ENCODE measurements at places on chromosomes 16 and 17. TPM values are rescaled to one million over a fixed set of nuclear protein-coding genes. Genes with fewer than 3 reads are reported as not detected.
A peak's percentile ranks its signal among the peaks of the same experiment; 100 is the strongest.

CDR2L gene
- total RNA-seq: 8.5 TPM

ODAD4 gene
- total RNA-seq: 0.96 TPM

PRRT2 gene
- 1.3 TPM for total RNA-seq

KCNH4 gene
- total RNA-seq: not detected

LRRC46 gene
- not detected for total RNA-seq

CCDC154 gene
- 0.19 TPM for total RNA-seq

HEATR9 gene
- not detected for total RNA-seq

- DNase-seq: no peak
These were observed 394.5 kb upstream of the C16orf82 start for GRCh38 chr16:26672206-26672605.

DNA sequence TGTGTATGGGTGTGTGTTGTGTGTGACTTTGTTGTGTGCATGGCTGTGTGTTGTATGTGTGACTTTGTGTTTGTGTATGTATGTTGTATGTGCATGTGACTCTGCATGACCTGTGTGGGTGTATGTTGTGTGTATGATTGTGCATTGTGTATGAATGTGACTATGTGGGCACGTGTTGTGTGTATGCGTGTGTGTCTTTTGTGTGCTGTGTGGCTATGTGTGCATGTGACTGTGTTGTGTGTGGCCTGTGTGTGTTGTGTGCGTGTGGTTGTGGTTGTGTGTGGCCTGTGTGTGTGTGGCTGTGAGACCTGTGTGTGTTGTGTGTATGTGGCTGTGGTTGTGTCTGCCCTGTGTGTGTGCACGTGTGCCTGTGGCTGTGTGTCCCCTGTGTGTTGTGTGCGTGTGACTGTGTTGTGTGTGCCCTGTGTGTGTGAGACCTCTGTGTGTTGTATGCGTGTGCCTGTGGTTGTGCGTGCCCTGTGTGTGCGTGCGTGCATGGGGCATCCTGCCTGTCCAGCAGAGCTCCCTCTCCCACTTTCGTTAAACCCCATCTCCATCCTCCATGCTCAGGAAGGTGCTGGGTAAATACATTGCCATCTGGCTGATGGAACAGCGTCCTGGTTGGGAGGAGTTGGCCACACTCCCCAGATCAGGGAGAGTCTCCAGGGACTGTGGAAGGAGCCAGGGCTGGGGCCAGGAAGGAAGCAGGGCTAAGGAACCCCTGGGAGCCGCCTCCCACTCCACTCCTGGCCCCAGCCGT is 90.1 kb upstream of the GSE1 start:
- no peak for DNase-seq

GRCh38 chr17:78168242-78168902 is at the start of gene SYNGR2:
TSS of gene SYNGR2 (plus strand) at chr17:78168581. CDS start at chr17:78168617, 36 bp downstream.
- peak; percentile 50 for DNase-seq

GRCh38 chr16:22292320-22292719 is 4.9 kb upstream of the POLR3E start:
- DNase-seq: no peak

DNA sequence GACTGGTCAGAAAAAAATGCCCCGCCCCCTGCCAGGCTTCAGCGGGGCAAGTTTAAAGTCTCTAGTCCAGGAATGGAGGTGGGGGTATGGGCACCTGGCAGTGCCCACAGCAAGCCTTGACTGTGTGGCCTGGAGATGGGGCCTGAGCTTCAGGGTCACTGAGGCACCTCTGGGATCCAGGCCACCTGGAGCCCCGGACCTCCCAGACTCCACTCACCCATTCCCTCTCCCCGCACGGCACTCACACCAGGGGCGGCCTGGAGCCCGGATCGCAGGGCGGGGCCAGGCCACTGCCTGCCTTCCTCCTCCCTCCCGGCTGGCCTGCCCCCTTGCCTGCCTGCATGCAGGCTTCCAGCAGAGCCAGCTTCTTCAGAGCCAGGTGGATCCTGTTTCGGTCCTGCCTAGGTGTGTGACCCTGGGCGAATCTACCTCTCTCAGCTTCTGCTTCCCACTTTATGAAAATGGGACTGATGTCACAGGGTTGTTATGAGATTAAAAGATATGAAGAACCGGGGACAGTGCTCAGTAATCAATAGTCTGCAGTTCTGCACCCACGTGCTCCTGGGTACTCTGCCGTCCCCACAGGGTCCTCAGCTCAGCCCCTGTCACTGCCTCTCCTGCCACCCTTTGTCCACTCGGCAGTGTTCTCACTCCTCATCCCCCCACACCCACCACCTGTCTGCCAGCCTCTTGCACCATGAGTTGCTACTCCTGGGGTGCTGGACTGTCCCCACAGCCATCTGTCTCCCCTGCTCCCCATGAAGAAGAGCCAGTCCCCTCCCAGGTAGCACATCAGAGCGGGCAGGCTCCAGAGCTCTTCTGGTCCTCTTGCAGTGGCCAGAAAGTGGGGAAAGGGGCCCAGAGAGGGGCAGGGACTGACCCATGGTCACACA is 1.2 kb upstream of the TCAP start:
- DNase-seq: no peak

GRCh38 chr17:82221341-82221902 is 7.4 kb upstream of the SLC16A3 start:
- DNase-seq: no peak

DNA sequence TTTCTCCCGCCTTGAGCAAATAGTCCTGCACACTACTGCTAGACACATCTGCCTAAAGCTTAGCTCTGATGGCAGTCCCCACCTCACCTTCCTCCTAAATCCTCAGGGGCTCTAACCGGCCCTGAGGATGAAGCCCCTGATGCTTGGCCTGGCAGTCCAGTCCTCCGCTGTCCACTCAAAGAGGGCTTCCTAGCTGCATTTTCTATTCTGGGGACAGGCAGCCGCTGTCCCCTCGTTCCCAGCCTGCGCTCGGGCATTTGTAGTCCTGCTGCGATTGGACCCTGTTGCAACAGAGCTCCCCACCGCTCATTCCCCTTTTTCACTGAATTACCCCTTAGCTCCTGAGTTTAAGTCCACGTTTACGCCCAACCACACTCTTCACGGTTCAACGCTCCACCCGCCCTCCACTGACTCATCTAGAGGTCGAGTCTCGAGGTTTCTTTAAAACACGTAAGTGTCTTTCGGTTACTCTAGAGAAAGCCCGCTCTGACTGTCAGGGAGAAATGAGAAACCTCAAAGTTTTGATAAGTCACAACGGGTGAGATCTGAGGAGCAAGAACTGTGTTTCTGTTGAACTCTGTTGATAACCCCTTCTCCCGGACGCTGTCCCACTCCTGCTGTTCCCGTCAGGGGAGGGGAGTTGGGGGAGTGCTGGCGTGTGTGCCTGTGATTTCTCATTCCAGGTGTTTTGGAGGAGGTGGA is 4.5 kb downstream of the CCR7 start:
- no peak for DNase-seq

DNA sequence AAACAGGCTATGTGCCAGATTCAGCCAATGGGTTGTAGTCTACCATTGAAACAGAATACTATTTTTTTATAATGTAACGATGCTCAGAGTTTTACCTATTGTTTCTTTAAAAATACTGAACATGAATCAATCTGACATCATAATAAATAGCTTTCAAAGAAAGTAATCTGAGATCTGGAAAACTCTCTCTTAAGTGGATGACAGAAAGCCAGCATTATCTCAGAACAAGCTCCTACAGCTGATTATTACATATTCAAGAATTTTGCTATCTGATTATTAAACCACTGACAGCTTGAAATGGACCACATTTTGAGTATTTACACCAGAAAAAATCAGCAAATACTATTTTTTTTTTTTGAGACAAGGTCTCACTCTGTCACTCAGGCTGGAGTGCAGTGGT is 484.2 kb upstream of the SOX9 start:
- no peak for DNase-seq

GRCh38 chr16:84277244-84277823 is 17.3 kb upstream of the WFDC1 start:
- DNase-seq: peak; percentile 65

DNA sequence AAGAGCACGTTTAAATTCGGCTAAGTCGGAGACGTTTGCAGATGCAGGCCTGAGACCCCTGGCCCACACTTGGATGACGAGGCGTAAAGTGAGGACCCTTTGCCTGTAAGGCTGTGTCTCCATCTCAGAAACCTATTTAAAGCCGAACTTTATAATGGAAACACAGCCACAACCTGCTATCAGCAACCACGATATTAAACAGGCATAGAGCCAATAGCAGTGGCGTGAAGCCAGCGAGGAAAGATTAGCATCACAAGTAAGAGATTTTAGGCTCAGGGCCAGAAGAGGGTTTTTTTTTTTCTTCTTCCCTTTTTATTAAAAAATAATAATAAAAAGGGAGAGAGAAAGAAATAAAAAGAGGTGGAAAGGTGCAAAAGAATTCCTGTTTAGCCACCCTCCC is 111.3 kb upstream of the NOL11 start:
- no peak for DNase-seq

DNA sequence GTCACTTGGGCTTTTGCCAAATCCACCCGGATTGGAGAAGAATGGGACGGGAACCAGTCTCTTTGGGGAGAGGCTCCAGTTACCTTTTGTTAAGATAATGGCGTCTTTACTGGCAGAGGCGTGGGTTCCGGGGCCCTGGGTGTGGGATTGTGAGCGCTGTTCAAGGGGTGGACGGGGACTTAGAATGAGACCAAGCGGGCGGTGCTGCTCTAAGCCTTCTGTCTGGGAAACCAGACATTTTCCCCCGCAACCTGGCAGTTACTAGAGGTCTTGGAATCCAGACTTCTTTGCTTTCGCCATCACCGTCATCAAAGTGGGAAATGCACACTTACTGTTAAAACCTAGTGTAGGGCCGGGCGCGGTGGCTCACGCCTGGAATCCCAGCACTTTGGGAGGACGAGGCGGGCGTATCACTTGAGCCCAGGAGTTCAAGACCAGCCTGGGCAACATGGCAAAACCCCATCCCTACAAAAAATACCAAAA is 706 bp downstream of the TEN1 start:
- no peak for DNase-seq

GRCh38 chr17:34366010-34366409 is 3.0 kb upstream of the CCL1 start:
- DNase-seq: no peak

- no peak for DNase-seq
These were observed 2.1 kb upstream of the EVI2A start for GRCh38 chr17:31323551-31323950.

DNA sequence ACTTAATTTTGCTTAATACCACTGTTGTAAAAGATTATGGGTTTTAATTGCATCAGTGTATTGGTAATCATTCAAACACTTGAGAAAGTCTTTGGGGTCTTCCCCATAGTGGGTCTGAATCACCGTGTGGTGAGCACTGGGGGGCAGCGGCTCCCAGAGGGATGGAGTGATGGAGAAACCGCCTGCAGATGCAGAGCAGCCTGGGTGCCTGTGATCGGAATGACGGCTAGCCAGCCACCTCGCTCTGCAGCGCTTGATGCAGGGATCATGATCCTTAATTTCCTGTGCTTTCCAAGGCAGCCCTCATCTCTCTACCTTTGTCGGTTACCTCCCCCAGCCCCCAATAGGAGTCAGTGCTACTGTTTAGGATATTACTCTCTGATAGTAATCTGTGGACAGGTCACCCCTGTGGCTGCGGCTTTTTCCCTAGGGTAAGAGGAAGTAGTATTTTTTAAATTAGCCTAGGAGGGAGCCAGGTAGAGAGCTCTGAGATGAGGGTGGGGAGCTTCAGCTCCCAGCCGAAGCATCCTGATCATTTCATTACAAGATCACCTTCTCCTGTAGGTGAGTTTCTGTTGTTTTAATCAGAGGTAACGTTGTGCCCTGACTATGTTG is 135.6 kb downstream of the MSI2 start:
- DNase-seq: no peak

DNA sequence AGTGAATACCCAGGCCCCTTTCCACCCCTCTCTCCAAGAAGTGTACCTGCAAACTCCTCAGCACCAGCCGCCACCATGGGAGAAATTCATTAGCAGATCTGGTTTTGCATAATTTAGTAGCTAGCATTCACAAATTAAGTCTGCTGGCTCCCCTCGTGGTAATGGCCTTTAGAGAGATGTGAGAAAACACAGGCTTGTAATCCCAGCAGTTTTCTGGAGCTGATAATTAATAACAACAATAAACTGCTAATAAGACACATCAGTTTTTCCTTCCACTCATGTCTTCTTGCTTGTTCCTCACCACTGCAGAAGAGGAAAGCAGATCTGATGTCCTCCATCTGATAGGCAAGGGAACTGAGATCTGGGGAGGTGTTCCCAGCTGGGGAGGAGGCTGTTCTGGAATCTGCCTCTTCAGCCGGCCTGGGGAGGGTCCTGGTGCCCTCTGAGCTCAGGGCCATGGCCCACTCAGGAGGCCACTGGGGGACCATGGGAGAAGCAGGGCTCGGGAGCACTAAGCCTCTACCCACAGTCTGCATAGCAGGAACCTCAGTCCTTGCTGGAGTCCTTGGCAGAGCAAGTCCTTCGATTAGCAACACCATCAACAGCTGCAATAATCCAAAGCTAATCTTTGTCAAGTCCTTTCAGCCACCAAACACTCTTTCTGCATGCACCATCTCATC is 74.2 kb upstream of the DNAJA2 start:
- DNase-seq: no peak

GRCh38 chr17:41917192-41917591 is 1.6 kb downstream of the ACLY start:
- DNase-seq: no peak

DNA sequence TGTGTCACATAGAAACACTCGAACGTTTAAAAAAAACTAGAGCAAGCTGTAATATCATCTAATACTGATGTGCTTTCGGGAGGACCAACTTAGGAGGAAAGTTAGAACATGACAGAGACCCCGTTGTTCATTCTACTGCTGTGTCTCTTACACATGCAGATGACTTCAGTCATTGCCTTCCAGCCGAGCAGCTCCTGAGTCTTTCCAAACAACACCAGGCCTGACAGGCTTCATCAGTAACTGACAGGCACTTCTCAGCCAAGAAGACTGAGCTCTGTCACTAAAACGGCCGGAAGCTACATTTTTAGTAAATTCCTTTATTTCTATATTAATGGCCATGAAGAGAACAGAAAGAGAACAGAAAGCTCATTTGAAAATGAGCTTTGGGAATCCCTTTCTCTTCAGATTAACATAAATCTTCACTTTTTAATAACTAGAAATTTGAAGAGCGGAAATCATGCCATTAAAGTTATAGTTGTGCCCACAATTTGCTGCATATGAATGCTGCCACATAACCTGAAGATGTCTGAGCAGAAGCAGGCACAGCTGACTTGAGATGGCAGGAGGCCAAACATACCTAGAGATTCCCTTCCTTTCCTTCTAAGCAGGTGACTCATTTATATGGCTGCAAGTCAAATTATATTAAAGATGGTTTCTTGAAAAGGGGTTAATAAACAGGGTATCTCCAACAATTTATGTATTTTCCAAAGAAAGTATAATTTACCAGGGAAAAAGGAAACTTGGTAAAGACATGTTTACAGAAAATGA is 148.9 kb downstream of the ITFG1 start:
- DNase-seq: no peak

DNA sequence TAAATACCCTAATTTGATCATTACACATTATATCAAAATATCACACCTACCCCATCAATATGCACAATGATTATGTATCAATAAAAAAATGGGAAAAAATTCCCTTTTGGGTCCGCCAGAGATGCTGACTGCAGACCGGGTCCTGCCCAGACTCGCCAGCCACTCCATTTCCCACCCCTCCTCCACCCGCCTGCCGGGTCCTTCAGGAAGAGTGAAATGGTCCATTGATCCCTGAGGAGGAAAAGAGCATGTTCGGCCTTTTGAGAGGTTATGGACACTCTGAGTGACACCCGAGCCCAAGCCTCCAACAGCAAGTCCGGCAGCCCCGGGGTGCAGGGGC is 123.9 kb upstream of the ZFHX3 start:
- DNase-seq: no peak
